ENCODE measurements at places on chromosomes 12 and 14. TPM values are rescaled to one million over a fixed set of nuclear protein-coding genes. Genes with fewer than 3 reads are reported as not detected.

DNA sequence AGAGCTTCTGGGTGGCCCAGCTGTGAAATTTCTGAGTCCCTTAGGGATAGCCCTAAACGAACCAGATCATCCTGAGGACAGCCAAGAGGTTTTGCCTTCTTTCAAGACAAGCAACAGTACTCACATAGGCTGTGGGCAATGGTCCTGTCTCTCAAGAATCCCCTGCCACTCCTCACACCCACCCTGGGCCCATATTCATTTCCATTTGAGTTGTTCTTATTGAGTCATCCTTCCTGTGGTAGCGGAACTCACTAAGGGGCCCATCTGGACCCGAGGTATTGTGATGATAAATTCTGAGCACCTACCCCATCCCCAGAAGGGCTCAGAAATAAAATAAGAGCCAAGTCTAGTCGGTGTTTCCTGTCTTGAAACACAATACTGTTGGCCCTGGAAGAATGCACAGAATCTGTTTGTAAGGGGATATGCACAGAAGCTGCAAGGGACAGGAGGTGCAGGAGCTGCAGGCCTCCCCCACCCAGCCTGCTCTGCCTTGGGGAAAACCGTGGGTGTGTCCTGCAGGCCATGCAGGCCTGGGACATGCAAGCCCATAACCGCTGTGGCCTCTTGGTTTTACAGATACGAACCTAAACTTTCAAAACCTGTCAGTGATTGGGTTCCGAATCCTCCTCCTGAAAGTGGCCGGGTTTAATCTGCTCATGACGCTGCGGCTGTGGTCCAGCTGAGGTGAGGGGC lies 38.9 kb downstream of the DAD1 start:
- DNase-seq, result no peak

The LAG3 gene
- total RNA-seq, result 1.8 TPM

GRCh38 chr12:6745741-6746525 lies 7.0 kb downstream of the MLF2 start:
- DNase-seq, result no peak

The PAPOLA gene
- 184 TPM for total RNA-seq

DNA sequence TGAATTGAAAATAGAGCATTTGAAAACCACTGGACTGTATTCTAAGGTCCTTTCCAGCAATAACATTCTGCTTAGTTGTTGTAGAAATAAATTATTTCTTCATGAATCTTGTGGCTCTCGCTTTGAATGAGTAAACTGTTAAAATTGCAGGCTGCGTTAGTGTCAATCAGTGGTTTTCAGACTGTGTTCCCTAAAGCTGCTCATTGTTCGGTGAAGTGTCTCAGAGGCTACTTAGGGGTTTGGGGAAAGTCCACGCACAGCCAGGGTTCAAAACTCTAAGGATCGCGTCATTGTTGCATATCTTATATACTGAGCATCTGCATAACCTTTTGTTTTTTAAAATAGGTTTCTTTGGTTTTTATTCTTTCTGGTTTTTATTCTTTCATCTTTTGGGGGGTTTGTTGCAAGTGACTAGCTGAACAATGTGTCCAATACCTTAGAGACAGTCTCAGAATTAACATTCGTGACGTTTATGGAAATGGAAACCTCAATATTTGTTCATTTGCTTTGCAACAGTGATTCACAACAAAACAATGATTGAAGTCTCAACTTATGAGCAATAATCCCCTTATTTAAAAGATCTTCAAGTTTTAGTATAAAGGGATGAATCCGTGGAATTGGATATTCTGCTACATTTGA lies 108.1 kb downstream of the TTLL5 start:
- DNase-seq, result no peak

- DNase-seq, result no peak
These were observed 249.2 kb downstream of the BTG1 start for GRCh38 chr12:91896286-91897024.

GRCh38 chr12:1629338-1630132 lies 504 bp downstream of the WNT5B start:
- no peak for DNase-seq

GRCh38 chr12:117674313-117674712 lies 294.5 kb downstream of the KSR2 start:
- DNase-seq, result no peak

The MUCL1 gene
- not detected for total RNA-seq

GRCh38 chr14:70047598-70048312 lies 141.0 kb downstream of the SLC8A3 start:
- DNase-seq, result no peak

The GLTP gene
- 38.4 TPM for total RNA-seq

- no peak for DNase-seq
These were observed 132.6 kb downstream of the SLC38A1 start for GRCh38 chr12:46136249-46136648.

DNA sequence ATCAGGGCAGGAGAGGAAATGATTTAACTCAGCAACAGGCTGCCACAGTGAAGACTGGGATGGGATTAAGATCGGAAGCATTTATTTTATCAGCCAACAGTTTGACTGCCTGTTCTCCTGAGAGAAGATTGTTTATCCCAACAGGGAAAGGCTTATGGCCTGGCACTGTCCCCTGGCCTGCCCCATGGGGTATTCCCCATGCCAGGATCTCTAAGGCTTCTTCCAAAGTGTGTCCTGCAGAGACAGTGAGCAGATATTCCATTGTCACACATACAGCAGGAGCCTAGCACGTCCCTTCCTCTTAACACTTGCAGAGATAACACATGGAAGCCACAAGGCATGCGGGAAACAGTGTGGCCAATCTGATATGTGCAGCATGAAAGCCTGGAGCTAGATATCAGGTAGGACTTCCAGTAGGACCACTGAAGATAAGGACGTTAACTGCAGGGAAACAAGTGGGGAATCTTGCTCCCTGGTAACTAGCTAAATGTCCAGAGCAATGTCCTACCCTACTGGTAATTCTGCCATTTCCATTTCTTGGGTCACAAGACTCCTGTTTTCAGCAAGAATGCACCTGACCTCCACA lies 48.2 kb downstream of the IQSEC3 start:
- DNase-seq, result no peak

DNA sequence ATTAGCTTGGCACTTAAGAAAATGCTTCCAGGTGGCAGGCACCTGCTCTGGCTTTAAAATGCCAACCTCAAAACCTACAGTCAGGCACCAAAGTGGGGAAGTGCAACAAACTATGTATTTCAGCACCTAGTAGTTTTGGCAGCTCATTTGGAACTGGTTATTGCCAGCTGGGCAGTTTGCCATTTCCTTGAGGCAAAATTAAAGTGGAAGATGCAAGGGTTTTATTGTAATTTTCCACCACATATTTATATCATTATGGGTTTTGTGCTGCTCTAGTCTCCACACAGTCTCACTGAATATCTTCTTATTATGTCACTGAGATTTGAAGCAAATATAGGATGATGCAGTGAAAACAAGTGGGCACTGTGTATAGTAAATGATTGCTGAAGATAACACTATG lies 117.0 kb downstream of the PRKD1 start:
- DNase-seq, result no peak

DNA sequence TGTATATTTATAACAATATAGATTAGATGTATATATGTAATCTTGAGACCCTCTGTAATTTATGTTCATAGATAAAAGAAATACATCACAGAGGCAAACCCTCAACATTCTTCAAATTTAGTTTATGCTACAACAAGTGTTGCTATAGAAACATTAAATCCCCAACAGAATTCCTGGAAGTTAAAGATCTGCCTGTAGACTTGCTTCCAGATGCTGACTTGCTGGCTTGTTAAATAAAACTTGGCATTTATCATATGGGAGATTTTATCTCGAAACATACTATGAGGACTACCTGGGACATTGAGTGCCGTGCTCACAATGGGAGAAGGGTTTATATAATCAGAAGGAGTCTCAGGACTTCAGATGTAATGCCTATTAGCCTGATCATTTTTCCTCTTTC lies 136.3 kb upstream of the PLXNC1 start:
- no peak for DNase-seq

The ST8SIA1 gene
- 9.0 TPM for total RNA-seq

DNA sequence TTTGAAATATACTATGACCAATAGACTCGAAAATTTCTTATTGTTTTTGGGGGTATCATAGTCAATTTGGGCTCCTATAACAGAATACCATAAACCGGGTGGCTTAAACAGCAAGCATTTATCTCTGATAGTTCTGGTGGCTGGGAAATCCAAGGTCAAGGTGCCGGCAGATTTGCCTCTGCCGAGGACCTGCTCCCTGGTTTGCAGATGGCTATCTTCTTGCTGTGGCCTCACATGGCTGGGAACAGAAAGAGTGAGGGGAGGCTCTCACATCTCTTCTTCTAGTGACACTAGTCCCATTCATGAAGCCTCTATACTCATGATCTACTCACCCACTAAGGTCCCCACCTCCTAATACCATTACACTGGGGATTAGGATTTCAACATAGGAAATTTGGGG lies 70.7 kb downstream of the BORCS5 start:
- no peak for DNase-seq

DNA sequence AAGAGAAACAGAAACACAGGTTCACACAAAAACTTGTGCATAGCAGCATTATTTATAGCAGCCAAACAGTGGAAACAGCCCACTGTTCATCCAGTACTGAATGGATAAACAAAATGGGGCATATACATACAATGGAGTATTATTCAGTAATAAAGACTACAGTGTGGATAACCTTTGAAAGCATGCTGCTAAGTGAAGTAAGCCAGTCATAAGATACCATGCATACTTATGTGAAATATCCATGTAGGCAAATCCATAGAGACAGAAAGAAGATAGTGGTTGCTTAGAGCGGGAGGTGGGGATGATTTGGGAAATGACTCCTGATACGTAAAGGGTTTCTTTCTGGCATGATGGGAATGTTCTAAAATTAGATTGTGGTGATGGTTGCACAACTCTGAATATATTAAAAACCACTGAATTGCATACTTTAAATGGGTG lies 99.4 kb downstream of the CRADD start:
- no peak for DNase-seq

The DPPA3 gene
- total RNA-seq, result not detected

DNA sequence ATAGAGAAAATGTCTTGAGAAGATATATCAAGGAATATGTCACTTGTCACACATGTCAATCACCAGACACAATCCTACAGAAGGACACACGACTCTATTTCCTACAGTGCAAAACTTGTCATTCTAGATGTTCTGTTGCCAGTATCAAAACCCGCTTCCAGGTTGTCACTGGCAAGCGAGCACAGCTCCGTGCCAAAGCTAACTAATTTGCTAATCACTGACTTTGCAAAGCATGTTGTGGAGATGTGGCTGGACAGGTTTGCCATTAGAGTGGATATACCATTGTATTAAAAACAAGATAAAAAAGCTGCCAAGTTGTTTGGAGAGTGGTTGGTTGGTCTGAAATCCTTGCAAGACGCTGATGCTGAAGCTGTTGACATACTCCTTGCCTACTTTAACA lies 7.9 kb upstream of the SGPP1 start:
- no peak for DNase-seq

The CPM gene
- total RNA-seq, result 20.7 TPM

DNA sequence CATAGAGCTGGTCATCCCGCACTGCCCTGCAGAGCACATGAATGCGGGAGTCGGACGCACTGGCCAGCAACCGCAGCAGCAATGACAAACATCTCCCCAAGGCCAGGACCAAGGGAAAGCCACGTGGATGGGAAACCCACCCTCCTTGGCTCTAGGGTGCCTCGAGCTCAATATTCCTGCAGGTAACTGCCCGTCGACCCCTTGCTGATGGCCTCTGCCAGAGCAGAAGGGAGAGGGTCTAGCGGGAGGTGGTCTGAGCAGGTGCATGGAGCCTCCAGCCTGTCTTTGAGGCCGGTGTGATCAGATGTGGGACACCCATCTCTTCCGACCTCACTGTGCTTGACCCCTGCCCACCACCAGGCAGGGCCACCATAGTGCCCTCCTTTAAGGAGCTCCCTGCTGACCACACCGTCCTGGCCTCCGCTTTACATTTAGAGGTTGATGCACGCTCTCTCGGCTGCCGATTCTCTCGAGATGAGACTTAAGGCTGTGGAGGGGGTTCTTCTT lies 89.7 kb downstream of the PIWIL1 start:
- no peak for DNase-seq

The GARIN6 gene
- total RNA-seq, result not detected

DNA sequence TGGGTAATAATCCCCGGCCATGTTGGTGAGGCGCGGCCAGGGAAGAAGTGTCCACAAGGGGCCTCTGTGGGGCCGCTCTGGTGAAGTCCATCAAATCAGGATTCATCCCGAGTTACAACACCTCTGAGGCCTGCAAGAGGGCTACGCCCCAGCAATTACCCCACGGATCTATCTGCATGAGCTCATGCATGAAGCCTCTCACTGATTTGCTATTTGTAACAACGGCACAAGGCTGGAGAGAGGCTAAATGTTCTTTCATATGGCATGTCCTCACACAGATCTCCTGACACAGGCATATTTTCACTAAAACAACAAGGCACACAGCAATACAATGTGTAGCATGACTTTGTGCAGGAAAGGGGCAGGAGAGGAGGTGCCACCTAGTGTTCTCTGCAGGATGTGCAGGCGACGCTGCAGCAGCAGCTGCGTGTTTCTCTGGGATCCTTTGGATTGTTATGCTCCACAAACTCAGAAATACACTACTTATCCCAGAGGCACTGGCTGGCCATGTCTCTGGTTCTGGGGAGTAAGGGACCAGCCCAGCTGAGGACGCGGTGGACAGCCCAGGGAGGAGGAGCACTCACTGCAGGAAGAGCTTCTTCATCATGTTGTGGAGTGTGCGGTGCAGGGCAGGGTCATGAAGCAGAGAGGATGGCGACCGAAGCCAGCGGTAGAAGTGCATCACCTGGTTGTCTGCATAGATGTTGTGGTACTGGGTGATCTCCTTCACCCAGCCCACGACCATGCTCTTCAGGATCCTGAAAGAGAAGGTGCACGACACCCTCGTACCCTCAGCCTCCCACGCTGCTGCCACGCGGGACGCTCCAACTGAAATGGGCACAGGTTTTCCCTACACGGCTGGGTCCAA lies 20.2 kb downstream of the P2RX2 start:
- no peak for DNase-seq

GRCh38 chr14:106442857-106443256 lies 916.5 kb downstream of the TMEM121 start:
- DNase-seq, result no peak

DNA sequence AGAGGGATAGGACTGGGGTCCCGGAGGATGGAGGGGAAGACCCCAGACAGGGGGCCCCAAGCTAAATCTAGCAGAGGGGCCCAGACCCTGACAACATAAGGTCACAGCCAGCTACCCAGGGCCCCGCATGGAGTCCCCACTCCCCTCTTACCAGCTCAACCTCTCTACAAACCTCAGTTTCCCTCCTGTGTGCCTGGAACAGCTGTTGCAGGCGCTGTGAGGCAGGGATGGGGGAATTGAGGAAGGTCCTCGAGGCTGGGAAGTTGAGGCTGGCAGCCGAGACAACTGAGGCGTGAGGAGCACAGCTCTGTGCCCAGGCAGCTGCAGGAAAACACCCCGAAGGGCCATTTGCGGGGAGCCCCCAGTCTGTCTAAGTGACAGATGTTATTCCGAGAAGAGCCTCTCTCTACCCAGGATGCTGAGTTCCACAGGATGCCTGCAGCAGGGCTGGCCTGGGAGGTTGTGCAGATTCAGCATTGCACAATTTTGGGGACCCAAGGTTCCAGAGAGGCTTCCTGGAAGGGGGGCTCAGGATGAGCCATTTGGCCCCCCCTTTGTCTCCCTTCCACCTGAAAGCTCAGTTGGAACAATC lies 42.7 kb upstream of the NCOR2 start:
- DNase-seq, result no peak

DNA sequence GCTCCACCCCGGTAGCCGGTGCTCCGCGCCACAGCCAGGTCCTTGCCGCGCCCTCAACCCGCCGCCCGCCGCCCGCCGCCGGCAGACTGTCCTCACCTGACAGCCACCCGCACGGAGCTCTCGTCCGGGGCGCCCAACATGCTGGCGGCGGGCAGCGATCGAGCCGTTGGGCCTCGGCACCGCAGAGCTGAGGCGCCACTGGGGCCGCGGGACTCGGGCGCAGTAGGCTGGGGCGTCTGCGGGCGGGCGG lies 164 bp downstream of the KIF21A start:
- DNase-seq, result no peak
